Activated CD4-positive, alpha-beta T cell treated with anti-CD3 and anti-CD28 coated beads for 24 hours (primary cell): ENCODE measurements at places on chromosomes 16 and 17.

DNA sequence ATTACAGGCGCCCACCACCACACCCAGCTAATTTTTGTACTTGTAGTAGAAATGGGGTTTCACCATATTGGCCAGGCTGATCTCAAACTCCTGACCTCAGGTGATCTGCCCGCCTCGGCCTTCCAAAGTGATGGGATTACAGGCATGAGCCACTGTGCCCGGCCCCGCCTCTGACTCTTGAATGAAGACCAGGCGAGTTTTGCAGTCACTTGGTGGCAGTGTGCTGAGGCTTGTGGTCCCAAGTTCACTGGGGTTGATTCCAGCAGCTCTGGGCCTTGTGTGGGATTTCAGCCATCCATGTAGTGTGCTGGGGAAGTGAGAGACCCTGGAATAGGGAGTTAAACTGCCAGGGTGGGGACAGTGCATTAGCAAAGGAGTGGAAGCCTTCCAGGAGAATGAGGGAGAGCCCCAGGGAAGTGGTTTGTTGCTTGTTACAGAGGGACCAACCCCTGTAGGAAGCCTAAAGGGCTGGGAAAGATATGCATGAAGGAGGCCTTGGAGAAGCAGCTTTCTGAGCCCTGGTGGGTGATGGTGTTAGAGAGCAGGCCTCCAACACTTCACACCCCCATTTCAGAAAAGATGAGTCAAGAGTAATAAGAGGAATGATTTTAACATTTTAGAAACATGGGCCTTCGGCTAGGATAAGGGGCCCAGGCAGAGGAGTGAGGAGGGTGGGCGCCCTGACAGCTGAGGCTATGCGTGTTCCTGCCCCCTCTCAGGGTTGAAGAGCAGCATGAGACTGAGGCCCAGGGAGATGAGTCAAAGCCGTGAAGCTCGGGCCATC, 14.5 kb downstream of the PSKH1 start:
- DNase-seq: no peak

GRCh38 chr17:55478971-55479370, 32.3 kb downstream of the SMIM36 start:
- no peak for DNase-seq

- no peak for DNase-seq
Observed at GRCh38 chr17:15740570-15741120, 8.6 kb downstream of the TBC1D26 start.

DNA sequence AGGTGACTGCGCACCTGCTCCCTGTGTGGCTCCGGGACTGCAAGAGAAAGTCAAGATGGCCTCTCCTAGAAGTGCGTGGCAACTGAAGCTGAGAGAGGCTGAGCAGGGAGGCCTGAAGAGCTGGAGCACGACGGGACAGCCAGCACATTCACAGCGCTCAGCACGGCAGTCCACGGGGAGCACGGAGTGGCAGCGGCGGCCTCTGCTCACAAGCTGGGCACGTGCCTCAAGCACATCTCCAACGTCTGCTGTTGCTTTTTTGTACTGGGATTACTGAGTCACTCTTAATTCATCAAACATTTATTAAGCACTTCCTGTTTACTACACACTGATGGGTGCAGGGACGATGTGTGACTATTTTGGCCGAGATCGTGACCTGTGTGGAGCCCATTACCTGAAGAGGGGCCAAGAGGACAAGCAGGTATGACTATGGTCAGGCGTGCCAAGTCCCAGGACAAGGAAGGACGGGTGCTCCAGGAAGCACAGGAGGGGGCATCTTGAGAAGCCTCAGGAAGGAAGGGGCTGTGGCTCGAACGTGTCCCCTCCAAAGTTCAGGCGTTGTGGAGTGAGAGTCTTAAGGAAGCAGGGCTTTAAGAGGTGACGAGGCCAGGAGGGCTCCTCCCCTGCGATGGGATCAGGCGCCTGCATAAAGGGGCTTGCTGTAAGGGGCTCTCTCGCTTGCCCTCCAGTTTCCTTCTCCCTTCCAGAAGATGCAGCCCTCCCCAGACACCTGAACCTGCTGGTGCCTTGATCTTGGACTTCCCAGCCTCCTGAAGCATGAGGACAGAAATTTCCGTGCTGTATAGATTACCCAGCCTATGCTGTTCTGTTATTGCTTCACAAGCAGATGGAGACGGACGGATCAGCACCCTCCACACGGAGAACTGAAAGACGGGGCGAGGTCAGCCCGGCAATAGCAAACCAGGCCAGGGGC, 105.8 kb downstream of the ADCY9 start:
- no peak for DNase-seq

GRCh38 chr17:40309031-40309948, at the start of gene RARA:
RARA (plus strand) TSS chr17:40309180; CDS start chr17:40331219, 22,039 bp downstream.
- DNase-seq: no peak

- no peak for DNase-seq
Observed at GRCh38 chr17:57838453-57838852, 11.4 kb downstream of the MRPS23 start.

DNA sequence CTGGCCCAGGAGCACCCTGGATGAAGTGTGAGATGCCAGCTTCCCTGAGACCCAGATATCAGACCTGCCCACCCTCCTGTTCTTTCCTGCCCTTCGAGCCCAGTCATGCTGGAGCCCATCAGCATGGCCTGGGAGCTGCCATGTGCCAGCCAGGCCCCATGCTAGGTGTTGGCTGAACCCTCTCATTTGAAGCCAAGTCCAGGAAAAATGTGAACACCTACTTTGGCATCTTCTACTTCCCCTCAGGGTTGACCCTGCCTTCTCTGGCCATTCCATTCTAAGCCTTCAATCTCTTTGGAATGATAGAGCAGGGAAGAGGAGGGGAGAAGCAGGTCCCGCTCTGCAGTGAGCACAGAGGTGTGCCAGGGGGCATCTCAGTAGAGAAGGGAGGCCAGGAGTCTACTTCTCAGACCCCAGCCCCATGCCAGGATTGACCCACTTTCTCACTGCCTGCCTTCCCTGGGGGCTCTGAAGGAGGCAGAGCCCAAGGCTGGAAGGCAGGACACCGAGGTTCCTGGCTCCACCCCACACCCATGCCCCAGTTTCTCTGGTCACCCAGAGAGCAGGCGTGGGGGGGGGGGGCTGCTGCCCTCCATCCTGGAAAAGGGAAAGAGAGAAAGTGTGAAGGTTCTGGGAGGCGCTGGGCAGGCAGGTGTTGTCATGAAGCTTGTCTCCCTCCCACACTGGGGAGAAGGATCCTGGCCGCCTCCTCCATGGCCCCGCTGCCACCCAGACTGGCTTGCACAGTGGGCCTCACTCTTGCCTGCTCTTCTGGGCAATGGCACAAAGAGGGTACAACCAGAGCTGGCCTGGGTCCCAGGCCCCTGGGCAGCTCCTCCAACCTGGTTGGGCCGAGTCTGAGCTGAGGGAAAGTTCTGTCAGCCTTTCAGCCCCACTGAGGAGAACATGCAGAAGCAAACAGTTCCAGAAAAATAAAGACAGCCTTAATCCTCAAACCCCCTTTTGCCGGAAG, 9.3 kb downstream of the HDAC5 start:
- no peak for DNase-seq

- DNase-seq: no peak
Observed at GRCh38 chr17:49050611-49051010, 53.4 kb downstream of the IGF2BP1 start.

DNA sequence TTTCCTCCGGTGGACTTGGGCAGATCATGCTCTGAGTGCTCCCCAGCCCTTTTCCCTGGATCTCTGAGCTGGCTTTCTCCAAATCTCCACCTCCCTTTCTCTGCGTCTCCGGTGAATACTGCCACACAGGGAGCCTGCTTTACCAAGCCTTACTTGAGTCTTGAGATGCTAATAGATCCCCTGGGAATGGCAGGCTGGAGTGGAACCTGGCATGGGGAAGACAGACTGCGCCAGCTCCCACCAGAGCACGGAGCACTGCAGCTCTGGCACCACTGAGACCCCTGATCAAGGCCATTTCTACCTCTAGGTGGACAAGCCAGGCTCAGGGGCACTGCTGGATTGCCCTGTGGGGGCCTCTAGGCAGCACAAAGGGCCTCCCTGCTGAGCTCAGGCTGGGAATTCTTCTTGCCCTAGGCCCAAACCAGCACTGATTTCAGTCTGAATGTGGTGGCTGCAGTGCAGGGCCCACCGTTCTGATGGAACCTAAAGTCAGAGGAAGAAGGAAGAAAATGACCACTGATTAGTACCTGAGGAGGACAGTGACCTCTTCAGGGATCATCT, 74.3 kb upstream of the CRHR1 start:
- no peak for DNase-seq

GRCh38 chr17:18043491-18043890, 4.3 kb downstream of the GID4 start:
- DNase-seq: no peak

- no peak for DNase-seq
Observed at GRCh38 chr16:17965133-17965900, 371.2 kb downstream of the NPIPA8 start.

GRCh38 chr16:30509081-30509765, 17.1 kb downstream of the ZNF768 start:
- DNase-seq: no peak
